ENCODE measurements at places on chromosomes 3 and 15.

DNA sequence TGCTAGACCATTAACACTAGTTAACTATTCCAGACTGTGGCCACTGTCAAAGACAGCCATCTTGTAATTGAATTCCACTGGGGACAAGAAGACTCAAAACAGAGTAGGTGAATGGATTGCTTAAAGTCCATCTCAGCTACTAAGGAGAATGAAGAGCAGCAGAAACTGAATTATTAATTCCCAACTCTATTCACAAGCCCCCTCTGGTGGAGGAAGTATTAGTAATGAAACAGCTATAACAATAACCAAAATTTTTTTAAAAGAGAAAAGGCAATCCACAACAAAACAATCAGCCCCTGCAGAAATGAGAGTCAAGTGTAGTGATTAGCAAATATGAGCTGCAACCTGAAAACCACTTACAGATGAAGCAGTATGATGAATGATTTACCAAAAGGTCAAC is 302.8 kb downstream of the FHIT start:
- no peak for ATAC-seq

- ATAC-seq, result no peak
These were observed 10.9 kb downstream of the ITIH3 start for GRCh38 chr3:52805270-52806039.

DNA sequence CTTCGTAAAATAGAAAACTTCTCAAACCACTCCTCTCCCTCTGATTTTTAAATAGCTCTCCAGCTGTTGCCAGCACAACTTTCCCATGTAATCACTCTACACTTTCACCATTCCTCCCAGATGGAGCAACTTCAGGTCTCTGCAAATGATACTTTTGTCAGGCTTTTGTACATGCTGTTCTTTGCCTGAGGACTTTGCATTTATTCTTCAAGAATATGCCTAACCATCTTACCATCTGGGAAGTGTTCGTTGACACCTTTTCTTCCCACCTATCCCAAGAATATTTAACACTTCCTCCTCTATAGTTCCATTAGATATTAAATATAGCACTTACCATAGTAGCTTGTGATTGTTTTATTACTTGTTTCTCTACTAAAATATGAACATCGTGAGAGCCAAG is 703.7 kb downstream of the CADM2 start:
- no peak for ATAC-seq

DNA sequence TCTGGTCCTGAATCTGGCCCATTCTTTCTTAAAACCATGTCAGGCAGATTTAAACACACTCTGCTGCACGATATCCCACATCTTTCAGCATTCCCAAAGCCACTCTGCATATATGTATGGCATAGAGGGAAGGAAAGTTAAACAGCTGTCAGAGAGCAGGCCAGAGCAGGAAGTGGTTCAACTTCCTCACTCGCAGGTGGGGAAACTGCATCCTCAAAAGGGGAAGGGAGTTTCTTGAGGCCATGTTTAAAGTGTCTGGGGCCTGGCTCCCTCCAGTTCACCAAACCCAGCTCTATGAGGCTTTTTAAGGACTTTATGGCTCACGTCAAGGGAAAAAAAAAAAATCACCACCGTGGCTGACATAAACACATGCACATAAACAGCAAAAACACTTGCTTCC is 123.1 kb downstream of the OPA1 start:
- ATAC-seq, result no peak

DNA sequence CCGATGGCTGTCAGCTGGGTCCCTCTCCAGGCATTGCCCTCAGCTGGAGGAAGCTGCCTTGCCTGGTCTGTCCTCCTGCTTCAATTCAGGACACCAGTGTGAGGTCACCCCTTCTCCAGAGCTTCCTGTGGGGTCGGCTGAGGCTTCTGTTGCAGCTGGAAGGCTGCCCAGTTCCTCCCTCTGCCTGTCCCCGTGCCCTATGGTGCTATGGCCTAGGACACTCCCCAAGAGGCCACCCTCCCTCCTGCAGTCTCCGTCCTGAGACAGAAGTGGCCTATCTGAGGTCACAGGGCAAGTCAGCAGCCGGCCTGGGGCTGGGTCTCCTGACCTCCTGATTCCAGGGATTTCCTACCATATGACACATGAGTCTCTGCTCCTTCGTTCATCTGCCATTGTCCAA is 57.9 kb downstream of the RASGRF1 start:
- no peak for ATAC-seq

DNA sequence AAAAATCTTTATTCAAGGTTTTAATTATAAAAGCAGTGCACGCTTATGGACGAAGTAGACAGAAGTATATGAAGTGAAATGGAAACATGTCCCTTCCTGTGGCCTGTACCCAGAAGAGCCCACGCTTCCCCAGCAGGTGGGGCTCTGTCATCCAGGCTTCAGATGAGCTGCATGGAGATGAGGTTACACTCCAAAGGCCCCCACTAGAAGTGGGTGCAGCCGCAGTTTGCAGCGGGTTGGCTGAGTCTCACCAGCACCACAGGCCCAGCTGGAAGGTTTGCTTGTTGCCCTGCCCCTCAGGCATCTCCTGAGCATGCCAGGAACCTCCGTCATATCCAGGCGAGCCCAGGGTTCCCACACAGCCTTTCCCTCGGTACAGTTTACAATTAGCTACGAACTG is 33.1 kb downstream of the PRR20G start:
- ATAC-seq, result no peak

GRCh38 chr15:69403594-69403993 is 10.6 kb upstream of the KIF23 start:
- no peak for ATAC-seq

GRCh38 chr3:16508243-16508578 is 5.3 kb downstream of the RFTN1 start:
- ATAC-seq, result no peak

Data from activated CD4-positive, CD25-positive, alpha-beta regulatory T cell treated with anti-CD3 and anti-CD28 coated beads, Interleukin-2, amount 50 U/mL, for 24 hours (primary cell).